M059J (cell line): ENCODE measurements at places on chromosomes 11 and 22.

DNA sequence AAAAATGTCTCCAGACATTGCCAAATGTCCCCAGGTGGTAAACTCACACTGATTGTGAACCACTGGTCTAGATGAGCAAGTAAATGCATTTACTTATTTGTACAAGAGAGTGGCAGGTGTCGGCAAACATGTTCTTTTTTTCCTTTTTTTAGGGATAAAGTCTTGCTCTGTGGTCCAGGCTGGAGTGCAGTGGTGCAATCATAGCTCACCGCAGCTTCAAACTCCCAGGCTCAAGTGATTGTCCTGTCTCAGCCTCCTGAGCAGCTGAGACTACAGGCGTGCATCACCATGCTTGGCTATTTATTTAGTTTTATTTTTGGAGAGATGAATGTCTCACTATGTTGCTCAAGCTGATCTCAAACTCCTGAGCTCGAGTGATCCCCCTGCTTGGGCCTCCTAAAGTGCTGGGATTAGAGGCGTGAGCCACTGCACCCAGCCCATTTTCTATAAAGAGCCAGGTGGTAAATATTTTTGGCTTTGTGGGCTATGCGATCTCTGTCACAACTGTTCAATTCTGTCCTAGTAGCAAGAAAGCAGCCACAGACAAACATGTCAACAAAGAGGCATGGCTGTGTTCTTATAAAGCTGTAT is 1.4 kb downstream of the VPREB1 start:
- DNase-seq: no peak

GRCh38 chr11:110113505-110113904 is 20.3 kb downstream of the ZC3H12C start:
- DNase-seq: no peak

GRCh38 chr22:17633217-17633997 is 4.9 kb upstream of the ATP6V1E1 start:
- DNase-seq: peak; percentile 95

GRCh38 chr11:109981031-109981636 is 112.1 kb upstream of the ZC3H12C start:
- no peak for DNase-seq

DNA sequence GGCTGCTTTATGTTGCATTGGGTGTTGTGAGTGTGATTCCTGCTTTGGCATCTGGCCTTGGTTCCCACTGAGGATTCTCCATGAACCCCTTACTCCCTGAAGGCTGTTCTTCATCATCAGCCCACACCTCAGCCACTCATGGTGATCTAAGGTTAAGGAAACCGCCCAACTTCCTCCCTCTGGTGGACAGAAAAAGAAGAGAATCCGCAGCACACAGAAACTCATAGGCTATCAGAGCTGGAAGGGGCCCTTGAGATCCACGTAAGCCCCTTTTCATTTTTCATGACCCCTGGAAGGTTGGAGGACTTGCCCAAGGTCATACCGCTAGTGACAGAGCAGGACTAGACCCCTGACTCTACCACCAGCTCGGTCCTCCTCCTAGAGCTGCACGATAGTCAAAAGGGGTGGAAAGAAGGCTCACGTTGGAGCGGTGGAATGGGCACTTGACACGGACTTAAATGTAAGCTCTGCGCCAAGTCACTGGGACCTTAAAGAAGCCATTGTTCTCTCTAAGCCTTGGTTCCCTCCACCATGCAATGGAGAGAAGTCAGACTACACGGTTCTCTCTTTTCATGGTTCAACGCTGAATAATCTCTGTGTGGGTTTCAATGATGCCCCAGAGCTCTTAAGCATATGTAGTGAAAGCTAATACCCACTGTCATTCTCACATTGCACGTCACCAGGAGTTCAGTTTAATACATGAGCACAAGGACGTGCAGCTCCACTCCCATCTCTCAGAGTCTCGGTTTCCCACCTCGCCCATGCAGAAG is 83.6 kb upstream of the CRTAM start:
- DNase-seq: peak; percentile 17

DNA sequence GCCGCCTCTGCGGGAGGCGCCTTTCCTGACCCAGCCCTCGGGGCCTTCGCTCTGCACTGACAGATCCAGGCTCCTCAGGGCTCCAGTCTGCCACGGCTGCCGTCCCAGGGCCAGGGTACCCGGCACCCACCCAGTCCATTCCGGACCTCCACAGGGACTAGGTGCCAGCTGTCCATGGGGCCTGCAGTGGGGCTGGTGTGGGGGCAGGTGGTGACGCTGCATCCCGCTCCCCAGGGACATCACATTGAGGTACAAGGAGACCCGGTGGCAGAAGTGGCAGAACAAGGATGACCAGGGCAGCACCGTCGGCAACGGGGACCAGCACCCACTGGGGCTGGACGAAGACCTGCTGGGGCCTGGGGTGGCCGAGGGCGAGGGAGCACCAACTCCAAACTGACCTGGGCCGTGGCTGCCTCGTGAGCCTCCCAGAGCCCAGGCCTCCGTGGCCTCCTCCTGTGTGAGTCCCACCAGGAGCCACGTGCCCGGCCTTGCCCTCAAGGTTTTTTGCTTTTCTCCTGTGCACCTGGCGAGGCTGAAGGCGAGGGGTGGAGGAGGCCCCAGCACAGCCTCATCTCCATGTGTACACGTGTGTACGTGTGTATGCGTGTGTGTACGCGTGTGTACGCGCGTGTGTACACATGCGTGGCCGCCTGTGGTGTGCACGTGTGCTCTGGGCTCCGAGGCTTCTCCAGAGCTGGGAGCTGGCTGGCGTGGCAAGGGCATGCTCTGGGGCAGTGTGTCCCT is 16.7 kb downstream of the RNH1 start:
- no peak for DNase-seq

GRCh38 chr11:68480852-68481510 is 20.4 kb downstream of the PPP6R3 start:
- no peak for DNase-seq

DNA sequence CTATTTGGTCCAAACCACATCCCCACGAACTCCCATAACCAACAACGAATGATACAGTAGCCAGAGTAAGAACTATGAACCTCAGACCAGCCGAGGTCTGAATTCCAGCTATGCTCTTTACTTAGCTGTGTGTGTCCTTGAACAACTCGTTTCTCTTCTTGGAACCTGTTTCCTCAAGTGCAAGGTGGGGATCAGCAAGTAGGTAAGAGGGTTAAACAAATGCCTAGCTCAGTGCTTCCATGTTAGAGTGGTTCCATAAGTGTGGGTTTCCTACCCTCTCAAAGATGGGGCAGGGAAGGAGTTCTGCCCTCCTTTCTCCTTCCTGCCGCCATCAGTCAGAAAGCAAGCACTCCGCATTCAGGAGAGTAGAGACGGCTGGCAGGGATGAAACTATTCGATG is 283.4 kb upstream of the SYN3 start:
- DNase-seq: no peak

GRCh38 chr11:28730889-28731288 is 622.7 kb downstream of the METTL15 start:
- DNase-seq: no peak
